ENCODE measurements at places on chromosomes 4 and X.

DNA sequence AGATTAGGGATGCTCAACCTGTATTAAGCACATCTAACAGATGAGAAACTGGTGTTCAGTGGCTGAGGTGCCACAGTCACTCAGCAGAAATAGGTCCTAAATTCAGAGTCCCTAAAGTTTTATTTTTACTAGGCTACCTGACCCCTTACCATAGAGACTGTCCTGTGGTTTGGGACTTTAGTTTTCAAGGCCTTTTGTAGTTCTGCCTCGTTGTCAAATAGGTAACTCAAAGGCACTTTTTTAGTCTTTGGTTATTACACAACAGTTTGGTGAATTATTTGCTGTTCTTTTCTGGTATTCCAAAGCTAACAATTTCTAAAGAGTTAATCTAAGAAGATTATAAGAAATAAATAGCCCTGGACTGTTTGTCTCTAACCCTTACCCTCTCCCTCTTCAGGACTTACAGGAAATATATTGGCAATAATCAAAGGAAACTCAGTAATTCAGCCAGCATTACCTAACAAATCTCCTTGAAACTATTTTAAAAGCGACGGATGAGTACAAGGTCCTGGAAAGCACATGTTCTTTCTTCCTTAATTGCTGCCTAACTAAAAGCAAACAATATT is 12.8 kb upstream of the SERTM2 start:
- no peak for DNase-seq

- DNase-seq, result no peak
Measured at GRCh38 chr4:75781305-75781704, 56.9 kb downstream of the USO1 start.

DNA sequence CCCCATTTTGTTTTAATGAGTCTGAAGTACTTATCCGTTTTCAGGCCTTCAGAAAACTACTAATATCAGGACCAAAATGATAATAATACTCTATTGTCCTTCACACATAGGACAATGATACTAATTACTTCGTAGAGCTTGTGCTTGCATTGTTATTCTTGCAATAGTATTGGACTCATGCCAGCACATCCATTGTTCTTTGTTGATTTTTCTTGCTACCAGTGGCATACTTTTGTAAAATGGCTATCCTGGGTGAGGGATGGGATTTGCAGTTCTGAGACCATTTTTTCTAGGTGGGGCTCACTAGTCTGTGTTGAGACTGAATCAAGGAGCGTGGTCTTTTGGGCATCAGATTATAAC is 195.3 kb downstream of the MAML3 start:
- DNase-seq, result no peak

GRCh38 chrX:1306909-1307625 is 29.5 kb upstream of the IL3RA start:
- DNase-seq, result no peak

- DNase-seq, result no peak
Measured at GRCh38 chrX:46477435-46477834, 67.8 kb downstream of the ZNF674 start.

DNA sequence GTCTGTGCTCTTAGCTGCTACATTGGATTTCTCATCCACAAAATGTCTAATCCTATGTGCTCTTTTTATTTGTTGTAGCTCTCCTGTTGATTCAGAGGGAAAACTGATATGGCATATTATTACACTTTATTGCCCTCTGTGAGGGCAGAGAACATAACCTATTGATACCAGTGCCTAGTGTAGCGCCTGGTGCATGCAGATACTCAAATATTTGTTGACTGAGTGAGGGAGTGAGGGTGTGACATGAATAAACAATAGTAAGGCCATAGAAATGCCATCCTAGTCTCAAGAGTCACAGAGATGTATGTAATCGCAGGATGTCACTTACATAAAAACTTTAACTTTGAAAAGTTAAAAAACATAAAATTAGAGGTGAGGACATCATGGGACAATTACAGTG is 159.1 kb downstream of the SHROOM3 start:
- DNase-seq, result no peak

GRCh38 chrX:103378990-103379389 is 2.7 kb downstream of the BEX3 start:
- DNase-seq, result no peak

DNA sequence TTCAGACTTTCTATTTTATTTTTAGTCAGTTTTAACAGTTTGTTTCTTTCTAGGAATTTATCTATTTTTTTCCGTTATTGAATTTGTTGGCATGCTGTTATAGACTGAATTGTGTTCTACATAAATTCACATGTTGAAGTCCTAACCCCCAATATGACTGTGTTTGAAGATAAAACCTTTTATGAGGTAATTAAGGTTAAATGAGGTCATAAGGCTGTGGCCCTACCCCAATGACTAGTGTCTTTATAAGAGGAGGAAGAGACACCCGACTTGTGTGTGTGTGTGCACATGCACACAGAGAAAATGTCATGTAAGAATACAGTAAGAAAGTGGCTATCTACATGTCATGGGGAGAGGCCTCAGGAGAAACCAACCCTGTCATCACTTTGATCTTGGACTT is 146.3 kb downstream of the BRWD3 start:
- no peak for DNase-seq

GRCh38 chr4:158724637-158725036 is 1.4 kb upstream of the PPID start:
- DNase-seq, result no peak

DNA sequence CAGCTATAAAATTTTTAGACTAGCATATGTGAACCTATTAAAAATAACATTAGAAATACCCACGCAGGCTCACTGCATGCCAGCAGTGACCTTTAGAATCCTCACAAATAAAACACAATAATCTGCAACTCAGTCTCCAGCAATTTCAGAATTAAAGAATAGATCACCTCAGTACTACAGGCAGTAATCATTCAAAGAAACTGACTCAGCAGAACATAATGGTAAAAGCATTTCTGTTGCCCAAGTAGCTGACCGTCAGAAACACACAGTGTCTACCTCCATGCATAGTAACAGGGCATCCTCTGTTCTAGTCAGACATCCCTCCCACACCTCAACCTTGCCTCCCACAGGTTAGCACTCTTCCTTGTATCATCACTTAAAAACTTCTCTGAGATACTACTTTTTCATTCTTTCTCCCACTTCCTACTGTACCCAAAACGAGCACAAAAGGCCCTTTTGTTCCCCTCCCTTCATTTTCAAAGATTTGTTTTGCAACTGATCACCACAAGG is 65.7 kb upstream of the BEND2 start:
- DNase-seq, result no peak

DNA sequence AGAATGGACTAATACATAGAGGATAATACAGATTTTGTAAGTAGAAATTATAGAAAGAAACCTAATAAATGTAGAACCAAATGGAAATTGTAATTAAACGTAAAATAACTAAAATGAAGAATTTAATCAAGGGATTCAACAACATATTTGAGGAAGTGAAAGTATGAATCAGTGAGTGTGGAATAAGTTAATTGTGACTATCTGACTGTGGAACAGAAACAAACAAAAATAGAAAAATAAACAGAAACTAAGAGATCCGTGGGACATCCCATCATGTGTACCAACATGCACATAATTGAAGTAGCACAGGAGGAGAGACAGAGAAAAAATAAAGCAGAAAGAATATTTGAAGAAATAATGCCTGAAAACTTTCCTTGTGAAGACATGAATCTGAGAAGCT is 208.6 kb upstream of the TACR3 start:
- DNase-seq, result no peak

GRCh38 chrX:147848543-147849443 is 62.9 kb upstream of the FMR1 start:
- no peak for DNase-seq
